GM18507 (cell line): ENCODE measurements at places on chromosomes 16 and 17.

- DNase-seq, result no peak
Observed at GRCh38 chr16:8063159-8063558, 527.2 kb downstream of the TMEM114 start.

- no peak for DNase-seq
Observed at GRCh38 chr16:84782846-84783245, 36.9 kb upstream of the CRISPLD2 start.

GRCh38 chr17:55751720-55752250 lies 934 bp downstream of the PCTP start:
- no peak for DNase-seq

GRCh38 chr16:83685615-83686165 lies 122.1 kb upstream of the HSBP1 start:
- DNase-seq, result no peak

GRCh38 chr17:74579900-74580299 lies 12.2 kb downstream of the CD300LD start:
- DNase-seq, result no peak

GRCh38 chr16:7998789-7999453 lies 591.4 kb downstream of the TMEM114 start:
- no peak for DNase-seq

GRCh38 chr17:75849724-75850123 lies 5.4 kb downstream of the WBP2 start:
- no peak for DNase-seq

- no peak for DNase-seq
Observed at GRCh38 chr16:11681556-11681955, 13.3 kb downstream of the SNN start.

DNA sequence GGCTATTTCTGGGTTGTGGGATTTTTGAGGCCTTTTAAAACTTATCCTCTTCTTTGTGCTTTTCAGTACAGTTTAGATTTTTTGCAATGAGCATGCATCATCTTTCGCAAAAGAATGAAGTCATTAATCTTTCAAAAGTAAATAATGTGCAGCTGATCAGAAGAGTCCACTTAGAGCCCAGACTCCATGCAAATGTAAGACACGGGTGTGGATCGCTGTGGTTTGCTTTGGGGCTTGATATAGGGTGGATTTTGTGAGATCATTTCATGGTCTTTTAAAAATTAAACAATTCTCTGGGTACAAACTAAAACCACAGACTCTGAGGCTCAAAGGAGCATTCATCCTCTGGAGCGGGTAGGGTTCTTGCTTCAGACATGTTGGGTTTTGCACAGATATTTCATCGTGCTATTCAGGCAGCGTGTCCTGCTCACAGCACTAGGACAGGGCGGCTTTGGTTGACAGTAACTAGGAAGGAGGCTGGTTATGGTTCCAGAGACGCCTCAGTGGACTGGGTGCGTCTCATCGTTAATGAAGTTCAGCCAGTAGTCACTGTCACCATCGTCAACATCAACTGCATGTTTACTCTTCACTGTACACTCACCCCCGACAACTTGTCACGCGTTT lies 129.4 kb upstream of the PLCG2 start:
- DNase-seq, result no peak

DNA sequence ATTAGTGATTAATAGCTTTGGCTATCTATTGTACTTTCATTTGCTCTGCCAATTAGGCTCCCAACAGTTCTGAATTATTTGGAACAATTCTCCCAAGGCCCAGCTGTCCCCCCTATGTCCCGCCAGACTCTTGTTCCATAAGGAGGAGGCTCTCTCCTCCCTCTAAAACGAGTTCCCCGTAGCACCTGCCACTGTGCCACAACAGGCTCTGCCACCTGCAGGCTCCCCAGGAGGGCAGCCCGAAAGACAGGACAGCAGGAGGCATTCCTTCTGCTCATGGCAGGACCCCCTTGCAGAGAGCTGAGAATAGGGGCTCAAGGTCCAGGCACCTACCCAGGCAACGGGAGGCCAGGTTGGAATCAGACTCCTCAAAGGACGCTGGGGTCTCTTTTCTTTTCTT lies 9.0 kb downstream of the PITPNM3 start:
- DNase-seq, result no peak
